ENCODE measurements at places on chromosomes 13 and 19.

- peak; percentile 78 for DNase-seq
Observed at GRCh38 chr19:52453324-52454094, at the start of gene ZNF578. TSS of gene ZNF578 (plus strand) at chr19:52453553. CDS start at chr19:52501846, 48,293 bp downstream.

GRCh38 chr13:94369972-94370436 lies 109.5 kb downstream of the DCT start:
- DNase-seq: no peak

GRCh38 chr13:59545007-59545406 lies 618.7 kb downstream of the DIAPH3 start:
- no peak for DNase-seq

- no peak for DNase-seq
Observed at GRCh38 chr13:75554464-75554863, 4.9 kb downstream of the UCHL3 start.

DNA sequence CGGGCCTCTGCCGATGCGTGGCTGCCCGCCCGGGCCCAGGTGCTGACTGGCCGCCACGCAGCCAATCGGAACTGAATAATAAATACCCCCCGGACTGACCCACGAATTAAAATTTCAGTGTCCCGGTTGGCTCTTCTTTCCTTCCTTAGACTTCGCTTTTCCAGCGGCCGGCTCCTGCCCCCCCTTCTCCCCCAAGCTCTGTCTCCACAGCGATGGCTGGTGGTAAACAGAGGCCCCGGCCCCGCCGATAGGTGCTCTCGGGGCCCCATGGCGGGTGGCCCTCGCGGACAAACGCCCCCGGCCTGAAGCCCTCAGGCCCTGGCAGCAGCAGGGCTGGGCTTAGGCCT lies 2.6 kb downstream of the ZBTB7A start:
- DNase-seq: no peak

GRCh38 chr19:38453596-38453995 lies 20.1 kb downstream of the RYR1 start:
- DNase-seq: no peak

DNA sequence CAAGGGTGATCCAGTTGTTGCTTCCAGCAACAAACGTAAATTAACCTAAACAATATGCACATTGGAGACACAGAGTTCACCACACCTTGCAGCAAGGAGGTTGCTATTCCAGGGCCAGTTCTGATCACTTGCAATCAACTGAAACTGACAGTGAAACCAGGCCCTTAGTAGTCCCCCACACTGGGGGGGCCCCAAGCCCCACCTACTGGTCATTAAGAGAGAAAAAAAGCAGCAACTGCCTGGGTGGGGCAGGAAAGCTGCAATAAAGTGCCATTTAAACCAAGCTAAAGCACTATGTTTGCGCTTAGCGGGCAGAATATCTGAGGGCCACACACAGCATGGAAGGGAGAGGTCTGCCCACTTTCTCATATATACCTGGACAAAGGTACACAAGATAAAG lies 51.5 kb downstream of the ATP7B start:
- DNase-seq: no peak

GRCh38 chr19:1293782-1294604 lies 8.3 kb downstream of the EFNA2 start:
- DNase-seq: no peak

- DNase-seq: no peak
Observed at GRCh38 chr13:29676941-29677452, 81.5 kb upstream of the SLC7A1 start.

DNA sequence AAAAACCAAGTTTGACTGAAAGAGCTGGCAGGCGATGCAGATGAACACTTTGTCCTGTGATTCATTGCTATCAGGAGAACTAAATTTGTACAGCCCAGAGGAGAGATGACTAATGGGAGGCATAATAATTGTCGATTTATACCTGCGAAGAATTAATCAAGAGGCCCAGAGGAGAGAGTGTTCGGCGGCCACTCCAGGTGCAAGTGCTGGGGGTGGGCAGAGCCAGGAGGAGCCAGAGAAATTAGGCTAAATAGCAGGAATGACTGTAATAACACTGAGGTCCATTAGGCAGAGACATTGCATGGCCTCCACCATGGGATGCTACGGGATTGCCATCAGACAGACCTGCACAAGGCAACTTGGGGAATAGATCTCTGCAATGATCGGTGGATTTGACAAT lies 107.7 kb upstream of the UQCRFS1 start:
- no peak for DNase-seq

DNA sequence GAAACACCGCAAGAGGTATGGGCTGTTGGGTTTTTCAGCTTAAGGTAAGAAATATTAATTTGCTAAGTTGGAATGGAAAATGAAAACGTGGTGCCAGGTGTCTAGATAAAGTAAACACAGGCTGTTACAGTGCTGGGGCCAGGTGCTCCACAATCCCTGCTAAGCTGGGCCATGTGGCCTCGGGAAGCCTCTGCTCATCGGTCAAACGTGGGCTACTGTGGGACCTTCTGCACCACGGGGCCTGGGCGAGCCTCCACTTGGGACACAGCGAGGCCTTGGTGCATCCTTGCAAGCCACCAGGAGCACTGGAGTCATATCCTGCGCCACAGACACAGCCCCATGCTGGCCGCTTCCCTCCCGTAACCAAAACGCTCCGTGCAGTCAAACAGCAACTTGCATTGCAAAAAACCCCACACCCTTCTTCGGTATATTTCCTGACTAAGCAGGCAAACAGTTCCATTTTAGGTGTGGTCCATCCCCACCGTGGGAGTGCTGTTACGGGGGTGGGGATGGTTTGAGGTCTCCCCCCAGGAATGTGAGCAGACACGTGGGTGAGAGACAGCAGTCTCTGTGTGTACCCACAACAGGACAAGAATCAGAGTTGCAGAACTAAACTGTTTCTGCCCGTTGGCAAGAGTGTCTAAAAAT lies 96.3 kb upstream of the SOX1 start:
- no peak for DNase-seq

- no peak for DNase-seq
Observed at GRCh38 chr19:6876748-6877147, 10.6 kb upstream of the ADGRE1 start.

DNA sequence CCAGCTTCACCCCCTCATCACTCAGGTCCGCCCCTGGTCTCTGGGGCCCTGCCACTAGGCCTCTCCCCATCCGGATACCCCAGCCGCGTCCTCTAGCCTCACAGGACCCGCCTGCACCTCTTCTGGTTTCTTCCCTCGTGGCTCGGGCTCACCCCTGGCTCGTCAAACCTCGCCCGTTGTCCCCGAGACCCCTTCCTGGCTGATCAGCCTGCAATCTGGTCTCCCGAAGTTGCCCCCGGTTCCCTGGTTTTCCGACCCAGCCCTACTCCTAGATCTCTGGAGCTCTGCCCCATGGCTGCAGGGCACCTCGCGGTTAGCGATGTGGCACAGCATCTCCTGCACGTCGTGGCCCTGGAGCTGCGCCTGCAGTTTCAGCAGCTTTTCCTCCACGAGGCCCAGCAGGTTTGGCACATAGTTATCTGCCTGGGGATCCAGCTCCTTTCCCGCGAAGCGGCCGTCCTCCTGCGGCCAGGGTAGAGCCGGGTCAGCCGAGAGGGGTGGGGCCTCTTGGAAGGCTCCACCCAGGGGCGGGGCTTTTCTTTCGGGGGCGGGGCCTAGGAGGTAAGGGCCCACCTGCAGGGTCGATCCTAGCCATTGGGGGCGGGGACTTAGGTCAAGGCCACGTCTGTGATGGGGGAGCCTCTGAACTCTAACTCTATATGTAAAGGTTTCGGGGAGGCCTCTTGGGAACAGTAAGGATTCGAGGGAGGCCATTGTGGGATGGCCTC lies 2.4 kb upstream of the RGL3 start:
- peak; percentile 81 for DNase-seq
